Activated CD4-positive, alpha-beta memory T cell treated with anti-CD3 and anti-CD28 coated beads, Interleukin-2, amount 10 ng/mL, durations not matched to agents 7 days and 5 days (primary cell): ENCODE measurements at places on chromosomes 13 and 19. TPM values are rescaled to one million over a fixed set of nuclear protein-coding genes. Genes with fewer than 3 reads are reported as not detected.
A peak's percentile ranks its signal among the peaks of the same experiment; 100 is the strongest.

The APOC4 gene
- total RNA-seq, result not detected

The GPR4 gene
- not detected for total RNA-seq

The FBXO17 gene
- total RNA-seq, result not detected

The CLEC4M gene
- total RNA-seq, result not detected

The FGF22 gene
- not detected for total RNA-seq

The PSPN gene
- 2.7 TPM for total RNA-seq

- H3K36me3 ChIP-seq, result no peaks in the 10 kb centered on the region
- H3K4me3 ChIP-seq, result no peak overlapping the region
- no peak for DNase-seq
- H3K27me3 ChIP-seq, result no peaks in the 10 kb centered on the region
- H3K4me1 ChIP-seq, result no peaks in the 10 kb centered on the region
- no peak overlapping the region for H3K27ac ChIP-seq
Measured at GRCh38 chr13:45828256-45828968, 23.1 kb downstream of the SIAH3 start.

- peaks cover 14% of the 10 kb centered on the region for H3K4me1 ChIP-seq
- peaks cover 3% of the 10 kb centered on the region for H3K36me3 ChIP-seq
- no peaks in the 10 kb centered on the region for H3K27me3 ChIP-seq
Measured at GRCh38 chr19:41377977-41378709, 1.8 kb downstream of the TMEM91 start.

GRCh38 chr13:40063278-40063698 lies 407.8 kb downstream of the COG6 start:
- no peak overlapping the region for H3K4me3 ChIP-seq
- H3K27ac ChIP-seq, result no peak overlapping the region
- no peaks in the 10 kb centered on the region for H3K27me3 ChIP-seq

DNA sequence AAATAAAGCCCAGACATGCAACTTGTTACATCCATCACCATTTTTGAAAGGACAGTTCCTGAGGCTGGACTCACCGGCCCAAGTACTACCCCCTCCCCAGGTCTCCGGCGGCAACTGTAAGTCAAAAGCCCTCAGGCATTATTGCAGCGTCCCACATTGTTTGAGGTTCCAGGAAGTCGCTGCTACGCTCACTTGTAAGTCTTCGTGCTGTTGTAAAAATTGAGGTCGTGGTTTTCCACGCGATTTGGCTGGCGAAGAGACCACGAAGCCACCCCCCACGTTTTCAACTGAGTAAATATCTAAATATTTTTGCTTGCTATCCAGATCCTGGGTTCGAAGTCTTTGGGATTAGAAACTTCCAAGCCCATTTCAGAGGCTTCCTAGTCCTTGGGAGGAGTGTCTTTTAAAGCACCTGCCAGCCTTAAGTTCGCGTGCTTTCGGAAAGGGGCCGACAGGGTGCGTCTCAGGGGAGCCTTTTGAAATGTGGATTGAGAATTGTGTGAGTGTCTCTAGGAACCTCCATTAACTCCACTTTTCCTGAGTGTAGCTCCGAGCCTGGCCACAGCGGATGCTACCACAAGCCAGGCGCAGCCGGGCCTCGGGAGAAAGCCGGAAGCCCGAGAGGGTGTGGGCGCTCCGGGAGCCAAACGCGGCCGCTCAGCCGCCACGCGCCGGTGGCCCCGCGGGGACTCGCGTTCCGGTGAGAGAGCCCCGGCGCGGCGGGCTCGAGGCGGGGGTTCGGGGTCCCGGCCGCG lies 434 bp upstream of the FNDC3A start:
- peaks cover 37% of the 10 kb centered on the region for H3K4me1 ChIP-seq
- peak; percentile 47 for DNase-seq
- peaks cover 59% of the 10 kb centered on the region for H3K36me3 ChIP-seq
- H3K4me3 ChIP-seq, result peak overlapping the region; percentile 73

- DNase-seq, result no peak
- no peaks in the 10 kb centered on the region for H3K27me3 ChIP-seq
- H3K36me3 ChIP-seq, result no peaks in the 10 kb centered on the region
- no peak overlapping the region for H3K4me3 ChIP-seq
- no peaks in the 10 kb centered on the region for H3K4me1 ChIP-seq
Measured at GRCh38 chr13:107459430-107459829, 755.9 kb downstream of the LIG4 start.

GRCh38 chr13:98175043-98175442 lies 2.0 kb downstream of the RNF113B start:
- H3K4me1 ChIP-seq, result no peaks in the 10 kb centered on the region
- no peak overlapping the region for H3K27ac ChIP-seq
- DNase-seq, result no peak
- H3K27me3 ChIP-seq, result peaks cover 4% of the 10 kb centered on the region
- H3K36me3 ChIP-seq, result no peaks in the 10 kb centered on the region
- no peak overlapping the region for H3K4me3 ChIP-seq

GRCh38 chr13:76329866-76330580 lies 556.2 kb downstream of the KCTD12 start:
- H3K27me3 ChIP-seq, result no peaks in the 10 kb centered on the region
- DNase-seq, result no peak
- H3K36me3 ChIP-seq, result no peaks in the 10 kb centered on the region
- H3K4me3 ChIP-seq, result no peak overlapping the region

GRCh38 chr13:74064805-74065312 lies 69.3 kb downstream of the KLF12 start:
- no peak overlapping the region for H3K27ac ChIP-seq
- DNase-seq, result no peak
- no peak overlapping the region for H3K4me3 ChIP-seq
- peaks cover 33% of the 10 kb centered on the region for H3K36me3 ChIP-seq

DNA sequence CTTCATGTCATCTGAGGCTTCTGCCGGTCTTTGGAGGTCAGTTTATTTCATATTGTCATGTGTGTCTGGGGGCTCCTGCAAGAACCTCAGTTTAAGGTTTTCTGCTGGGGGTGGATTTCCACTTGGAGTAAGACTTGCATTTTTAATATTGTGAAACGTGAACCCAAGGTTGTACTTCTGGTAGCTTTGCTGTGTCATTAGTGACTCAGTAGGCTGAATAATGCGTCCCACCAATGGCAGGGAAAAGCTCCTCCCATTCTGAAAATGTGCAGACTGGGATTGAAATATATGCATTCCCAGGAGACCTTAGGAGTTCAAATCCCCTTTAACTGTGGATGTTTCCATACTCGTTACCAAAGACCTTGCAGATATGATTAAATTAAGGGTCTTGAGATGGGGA lies 46.2 kb downstream of the ING1 start:
- no peak for DNase-seq
- no peaks in the 10 kb centered on the region for H3K4me1 ChIP-seq
- H3K27me3 ChIP-seq, result peaks cover 13% of the 10 kb centered on the region

- no peaks in the 10 kb centered on the region for H3K36me3 ChIP-seq
- H3K27me3 ChIP-seq, result no peaks in the 10 kb centered on the region
- no peaks in the 10 kb centered on the region for H3K4me1 ChIP-seq
- no peak for DNase-seq
- no peak overlapping the region for H3K4me3 ChIP-seq
- H3K27ac ChIP-seq, result no peak overlapping the region
Measured at GRCh38 chr13:64255988-64256387, 2840.3 kb upstream of the PCDH20 start.

- H3K4me1 ChIP-seq, result peaks cover 10% of the 10 kb centered on the region
- DNase-seq, result peak; percentile 76
- no peaks in the 10 kb centered on the region for H3K36me3 ChIP-seq
Measured at GRCh38 chr19:56080669-56081401, 40.3 kb downstream of the ZNF787 start.

GRCh38 chr19:10424011-10424637 lies 3.8 kb downstream of the PDE4A start:
- peaks cover 89% of the 10 kb centered on the region for H3K4me1 ChIP-seq
- peaks cover 38% of the 10 kb centered on the region for H3K36me3 ChIP-seq
- peak overlapping the region; percentile 75 for H3K4me3 ChIP-seq
- peaks cover 16% of the 10 kb centered on the region for H3K27me3 ChIP-seq
- H3K27ac ChIP-seq, result peak overlapping the region; percentile 88
- DNase-seq, result peak; percentile 73

- H3K4me3 ChIP-seq, result no peak overlapping the region
- peaks cover 71% of the 10 kb centered on the region for H3K27me3 ChIP-seq
- no peaks in the 10 kb centered on the region for H3K36me3 ChIP-seq
- no peak for DNase-seq
- H3K27ac ChIP-seq, result no peak overlapping the region
Measured at GRCh38 chr13:110419381-110419791, 112.3 kb downstream of the COL4A2 start.

- no peak overlapping the region for H3K27ac ChIP-seq
- H3K36me3 ChIP-seq, result peaks cover 22% of the 10 kb centered on the region
- peaks cover 9% of the 10 kb centered on the region for H3K4me1 ChIP-seq
- H3K27me3 ChIP-seq, result no peaks in the 10 kb centered on the region
Measured at GRCh38 chr19:41410336-41411054, 12.9 kb downstream of the BCKDHA start.

DNA sequence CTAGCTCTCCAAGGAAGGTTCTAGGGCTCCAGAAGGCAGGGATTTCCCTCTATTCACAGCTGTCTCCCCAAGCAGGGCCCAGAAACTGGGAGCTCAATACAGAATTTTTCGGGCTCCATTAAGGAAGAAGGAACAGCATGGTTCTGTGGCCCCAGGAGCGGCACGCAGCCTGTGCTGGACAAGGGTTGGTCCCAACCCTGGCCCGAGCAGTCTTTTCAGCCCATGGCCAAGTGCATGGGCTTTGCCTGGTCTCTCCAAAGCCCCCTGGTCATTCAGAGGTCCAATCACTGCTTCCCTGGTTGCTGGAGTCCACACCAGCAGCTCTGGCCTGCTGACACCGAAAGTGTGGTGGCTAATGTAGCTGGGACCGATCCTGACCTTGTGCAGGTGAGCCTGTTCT lies 6.6 kb upstream of the PRKD2 start:
- H3K4me3 ChIP-seq, result no peak overlapping the region
- H3K36me3 ChIP-seq, result peaks cover 63% of the 10 kb centered on the region
- H3K27me3 ChIP-seq, result no peaks in the 10 kb centered on the region

GRCh38 chr13:71801165-71801760 lies 65.7 kb downstream of the DACH1 start:
- H3K4me1 ChIP-seq, result no peaks in the 10 kb centered on the region
- H3K4me3 ChIP-seq, result no peak overlapping the region

GRCh38 chr19:16894080-16894479 lies 5.3 kb downstream of the F2RL3 start:
- H3K4me1 ChIP-seq, result peaks cover 28% of the 10 kb centered on the region
- H3K27me3 ChIP-seq, result peaks cover 22% of the 10 kb centered on the region
- H3K4me3 ChIP-seq, result no peak overlapping the region
- DNase-seq, result no peak
- H3K36me3 ChIP-seq, result no peaks in the 10 kb centered on the region

DNA sequence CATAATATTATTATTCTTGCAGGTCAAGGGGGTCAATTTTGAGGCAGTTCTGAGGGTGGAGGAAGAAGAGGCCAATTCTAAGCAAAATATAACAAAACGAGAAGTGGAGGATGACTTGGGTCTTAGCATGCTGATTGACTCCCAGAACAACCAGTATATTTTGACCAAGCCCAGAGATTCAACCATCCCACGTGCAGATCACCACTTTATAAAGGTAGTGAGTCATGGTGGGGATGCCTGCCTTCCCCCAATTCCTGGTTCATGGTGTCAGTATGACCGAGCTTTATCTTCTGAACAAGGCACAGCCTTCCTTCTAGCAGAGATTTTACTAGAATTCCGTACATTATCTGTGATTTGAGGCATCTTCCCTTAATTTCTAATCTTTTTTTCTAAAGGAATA lies 9.4 kb upstream of the DCUN1D2 start:
- peaks cover 16% of the 10 kb centered on the region for H3K4me1 ChIP-seq
- H3K4me3 ChIP-seq, result no peak overlapping the region
- no peaks in the 10 kb centered on the region for H3K27me3 ChIP-seq
- no peak overlapping the region for H3K27ac ChIP-seq

- H3K27ac ChIP-seq, result no peak overlapping the region
- no peaks in the 10 kb centered on the region for H3K27me3 ChIP-seq
- DNase-seq, result no peak
- no peak overlapping the region for H3K4me3 ChIP-seq
- H3K4me1 ChIP-seq, result no peaks in the 10 kb centered on the region
Measured at GRCh38 chr13:95254339-95254738, 46.9 kb downstream of the ABCC4 start.

DNA sequence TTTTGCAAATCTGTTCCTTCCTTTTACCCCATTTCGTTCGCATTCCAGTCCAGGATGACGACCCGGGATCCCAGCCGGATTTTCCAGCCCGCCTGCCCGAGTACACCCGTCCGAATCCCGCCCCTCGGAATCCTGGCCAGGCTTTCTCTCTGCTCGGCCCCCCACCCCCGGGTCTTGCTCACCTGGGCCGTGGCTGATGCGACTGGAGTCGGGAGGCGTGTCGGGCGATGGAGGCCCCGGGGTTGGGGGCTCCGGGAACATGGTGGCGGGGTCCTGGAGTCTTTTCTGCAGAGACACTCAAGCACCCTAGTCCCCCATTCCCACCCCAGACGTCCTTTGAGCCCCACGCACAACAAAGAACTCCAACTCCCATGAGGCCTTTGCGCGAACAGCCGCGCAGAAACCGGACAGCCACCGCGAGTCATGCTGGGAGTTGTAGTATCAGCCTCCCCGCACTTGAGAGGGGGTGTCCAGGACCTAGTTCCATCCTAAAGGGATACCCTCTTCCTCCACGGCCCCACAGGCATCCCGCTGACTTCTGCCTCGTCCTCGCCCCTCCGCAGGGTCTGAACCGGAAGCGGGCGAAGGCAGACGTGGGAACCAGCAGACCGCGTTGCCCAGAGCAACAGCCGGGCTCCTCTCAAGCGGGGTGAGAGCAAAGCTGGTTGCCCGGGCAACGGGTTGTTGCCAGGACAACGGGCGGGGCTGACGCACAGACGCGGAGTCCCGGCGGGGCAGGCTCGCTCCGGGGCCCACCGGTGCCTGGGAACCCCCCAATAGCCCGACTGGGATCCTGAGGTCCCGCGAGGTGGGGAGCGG lies 1.1 kb downstream of the SYT5 start:
- peak overlapping the region; percentile 65 for H3K4me3 ChIP-seq
- H3K36me3 ChIP-seq, result no peaks in the 10 kb centered on the region

GRCh38 chr19:16379521-16380313 lies 55.1 kb downstream of the KLF2 start:
- no peak overlapping the region for H3K27ac ChIP-seq
- no peaks in the 10 kb centered on the region for H3K27me3 ChIP-seq
- no peak overlapping the region for H3K4me3 ChIP-seq
- no peak for DNase-seq
